ENCODE measurements at places on chromosomes 16 and 17.

DNA sequence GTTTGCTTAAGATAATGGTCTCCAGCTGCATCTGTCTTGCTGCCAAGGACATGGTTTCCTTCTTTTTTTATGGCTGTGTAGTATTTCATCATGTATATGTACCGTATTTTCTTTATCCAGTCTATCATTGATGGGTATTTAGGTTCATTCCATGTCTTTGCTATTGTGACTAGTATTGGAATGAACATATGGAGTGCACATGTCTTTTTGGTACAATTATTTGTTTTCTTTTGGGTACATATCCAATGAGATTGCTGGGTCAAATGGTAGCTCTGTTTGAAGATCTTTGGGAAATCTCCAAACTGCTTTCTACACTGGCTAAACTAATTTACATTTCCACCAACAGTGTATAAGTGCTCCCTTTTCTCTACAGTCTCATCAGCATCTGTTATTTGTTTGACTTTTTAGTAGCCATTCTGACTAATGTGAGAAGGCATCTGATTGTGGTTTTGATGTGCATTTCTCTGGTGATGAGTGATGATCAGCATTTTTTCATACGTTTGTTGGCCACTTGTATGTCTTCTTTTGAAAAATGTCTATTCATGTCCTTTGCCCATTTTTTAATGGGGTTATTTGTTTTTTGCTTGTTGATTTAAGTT, 66.2 kb downstream of the TNFRSF13B start:
- DNase-seq = no peak

GRCh38 chr16:63684149-63685101, 1437.4 kb downstream of the CDH11 start:
- DNase-seq = no peak

DNA sequence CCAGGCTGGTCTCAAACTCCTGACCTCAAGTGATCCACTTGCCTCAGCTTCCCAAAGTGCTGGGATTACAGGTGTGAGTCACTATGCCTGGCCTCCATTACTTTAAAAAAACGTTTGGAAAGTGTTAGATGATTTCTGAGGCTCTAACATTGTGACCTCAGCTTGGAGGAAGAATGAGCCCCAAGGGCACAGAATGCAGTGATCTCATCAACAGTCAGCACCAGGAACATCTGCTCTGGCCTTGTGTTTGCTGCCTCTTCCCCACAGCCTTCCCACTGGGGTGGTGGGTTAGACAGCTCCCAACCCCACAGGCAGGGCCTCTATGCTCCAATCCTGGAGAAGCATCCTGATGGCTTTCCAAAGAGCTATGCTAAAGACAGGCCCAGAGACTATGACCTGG, 37.7 kb upstream of the SREBF1 start:
- DNase-seq = no peak

DNA sequence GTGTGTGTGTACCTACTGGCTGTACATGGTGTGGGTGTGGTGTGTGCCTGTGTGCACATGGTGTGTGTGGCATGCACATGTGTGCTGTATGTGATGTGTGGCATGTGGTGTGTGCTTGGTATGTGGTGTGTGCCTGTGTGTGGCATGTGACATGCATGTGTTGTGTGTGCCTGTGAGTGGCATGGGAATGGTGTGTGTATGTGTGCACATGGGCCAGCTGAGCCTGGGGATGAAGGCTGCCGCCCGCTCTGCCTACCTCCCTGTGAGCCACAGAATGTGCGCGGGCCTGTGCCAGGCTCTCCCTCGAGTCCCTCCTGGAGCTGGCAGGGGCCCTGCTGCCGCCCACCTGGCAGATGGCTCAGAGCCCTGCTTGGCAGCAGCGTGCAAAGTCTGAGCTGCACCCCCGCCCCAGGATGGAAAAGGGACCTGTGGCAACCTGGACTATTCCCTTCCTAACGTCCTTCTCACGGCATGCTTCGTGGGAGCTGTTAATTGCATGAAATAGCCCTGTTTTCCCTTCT, 9.3 kb downstream of the PRSS27 start:
- no peak for DNase-seq

GRCh38 chr17:81582341-81582740, 30.2 kb upstream of the FAAP100 start:
- DNase-seq = no peak

- DNase-seq = no peak
These were observed 31.4 kb downstream of the ASGR1 start for GRCh38 chr17:7147772-7148171.

DNA sequence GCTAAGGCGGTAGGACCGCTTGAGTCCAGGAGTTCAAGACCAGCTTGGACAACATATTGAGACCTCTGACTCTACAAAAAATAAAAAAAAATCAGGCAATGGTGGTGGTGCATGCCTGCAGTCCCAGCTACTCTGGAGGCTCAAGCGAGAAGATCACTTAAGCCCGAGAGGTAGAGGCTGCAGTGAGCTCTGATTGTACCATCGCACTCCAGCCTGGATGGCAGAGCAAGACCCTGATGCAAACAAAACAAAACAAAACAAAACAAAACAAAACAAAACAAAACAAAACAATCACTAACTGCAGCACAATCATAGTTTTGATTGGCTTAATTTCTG, 2.5 kb upstream of the BANP start:
- DNase-seq = no peak

- DNase-seq = no peak
These were observed 22.8 kb downstream of the TEX2 start for GRCh38 chr17:64240261-64240740.

- DNase-seq = no peak
These were observed 1.3 kb upstream of the TGFB1I1 start for GRCh38 chr16:31470615-31471014.

GRCh38 chr17:70006159-70006558, 68.9 kb upstream of the KCNJ16 start:
- no peak for DNase-seq

DNA sequence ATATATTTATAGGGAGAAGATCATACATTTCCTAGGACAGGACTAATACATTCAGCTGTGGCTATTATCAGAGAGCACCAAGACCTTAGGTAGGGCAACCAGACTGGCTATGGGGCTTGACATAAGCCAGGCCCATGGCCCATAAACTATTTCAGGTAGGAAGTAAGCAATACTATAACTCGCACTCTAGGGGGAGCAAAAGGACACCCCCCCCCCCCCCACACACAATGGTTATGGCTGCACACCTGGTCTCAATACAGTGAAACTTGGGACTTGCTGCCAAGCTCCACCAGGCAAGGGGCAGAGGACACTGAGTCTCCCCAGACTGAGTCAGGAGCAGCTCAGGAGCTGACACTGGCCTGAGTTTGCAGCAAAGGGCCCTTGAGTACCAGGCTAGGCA, 348.9 kb upstream of the ASIC2 start:
- DNase-seq = no peak

GRCh38 chr17:80927791-80928216, 63.8 kb upstream of the CHMP6 start:
- no peak for DNase-seq

DNA sequence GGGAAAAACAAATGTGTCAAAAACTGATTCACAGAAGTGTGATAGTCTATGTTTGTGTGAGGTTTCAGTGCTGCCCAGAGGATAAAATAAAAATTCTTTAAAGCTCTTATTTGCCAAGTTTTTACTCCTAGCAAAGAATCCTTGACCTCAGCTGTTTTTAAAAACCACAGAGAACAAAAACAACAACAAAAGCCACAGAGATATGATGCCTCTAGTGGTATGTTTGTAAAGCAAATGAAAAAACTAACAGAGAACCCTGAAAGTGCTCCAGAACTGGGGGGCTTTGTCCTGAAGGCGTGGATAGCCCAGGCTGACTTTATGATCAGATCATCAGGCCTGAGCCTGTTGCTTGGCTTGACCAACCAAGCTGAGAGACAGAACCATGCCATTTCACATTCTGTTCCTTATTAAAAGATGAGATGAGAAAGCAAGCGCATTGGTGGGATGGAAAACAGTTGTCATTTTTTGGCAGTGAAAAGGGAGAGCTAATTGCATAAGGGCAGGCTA, 411.0 kb downstream of the CPPED1 start:
- DNase-seq = no peak

GRCh38 chr17:80146121-80147034, 550 bp downstream of the EIF4A3 start:
- DNase-seq = no peak

DNA sequence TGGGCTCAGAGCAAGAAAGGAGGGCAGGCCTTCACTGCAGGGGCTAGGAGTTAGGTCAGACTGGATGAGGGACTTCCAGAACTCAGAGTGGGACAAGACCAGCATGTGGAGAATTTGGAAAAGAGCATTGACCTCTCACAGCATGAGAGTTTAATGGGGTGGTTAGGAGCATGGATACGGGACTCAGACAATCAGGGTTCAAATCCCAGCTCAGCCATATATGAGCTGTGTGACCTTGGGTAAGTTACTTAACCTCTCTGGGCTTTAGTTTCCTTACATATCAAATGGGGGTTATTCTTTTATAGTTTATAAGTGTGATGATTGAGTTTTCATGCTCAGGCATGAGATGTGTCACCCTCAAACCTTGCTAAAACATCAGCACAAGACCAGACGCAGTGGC, 37.4 kb upstream of the ALKBH5 start:
- DNase-seq = no peak

GRCh38 chr16:28038409-28038808, 25.1 kb downstream of the GSG1L start:
- no peak for DNase-seq

DNA sequence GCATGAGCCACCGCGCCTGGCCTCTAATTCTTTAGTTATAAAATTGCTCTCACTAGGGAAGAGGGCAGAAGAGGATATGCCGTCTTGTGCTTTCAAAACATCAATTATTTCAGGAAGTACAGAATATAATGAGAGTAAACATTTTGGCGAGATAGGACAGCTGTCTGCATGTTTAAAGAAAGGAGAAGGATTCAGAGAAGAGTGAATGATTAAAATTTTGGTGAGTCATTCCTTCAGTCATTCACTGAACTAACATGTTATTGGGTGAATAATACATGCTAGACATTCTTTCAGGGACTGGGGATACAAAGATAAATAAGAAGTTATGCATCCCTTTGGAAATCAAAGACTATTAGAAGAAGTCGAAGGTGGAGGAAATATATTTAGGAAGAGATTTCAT, 590.3 kb upstream of the GOT2 start:
- DNase-seq = no peak

GRCh38 chr17:63588797-63589196, 11.9 kb upstream of the TACO1 start:
- DNase-seq = no peak

GRCh38 chr16:23682181-23682580, 3.5 kb downstream of the PLK1 start:
- DNase-seq = no peak

- no peak for DNase-seq
These were observed 473.9 kb downstream of the XYLT1 start for GRCh38 chr16:16996827-16997226.

DNA sequence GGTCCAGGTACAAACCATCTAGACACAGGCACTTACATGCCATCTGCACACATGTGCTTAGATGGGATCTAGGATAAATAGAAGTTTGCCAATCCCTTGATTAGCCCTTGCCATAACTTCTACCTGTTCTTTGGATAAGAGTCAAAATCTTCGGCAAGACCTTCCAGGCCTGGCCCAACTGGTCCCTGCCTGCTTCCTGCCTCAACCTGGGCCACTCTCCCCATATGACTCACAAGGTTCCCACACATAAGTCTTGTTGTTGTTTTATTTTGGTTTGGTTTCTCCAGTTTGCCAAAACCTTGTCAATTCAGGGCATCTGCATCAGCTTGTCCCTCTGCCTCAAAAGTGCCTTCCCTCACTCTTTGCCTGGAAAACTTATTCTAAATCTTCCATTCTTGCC, 95.3 kb upstream of the XYLT1 start:
- DNase-seq = no peak

GRCh38 chr17:78230252-78230962, 1.0 kb upstream of the TMEM235 start:
- no peak for DNase-seq

DNA sequence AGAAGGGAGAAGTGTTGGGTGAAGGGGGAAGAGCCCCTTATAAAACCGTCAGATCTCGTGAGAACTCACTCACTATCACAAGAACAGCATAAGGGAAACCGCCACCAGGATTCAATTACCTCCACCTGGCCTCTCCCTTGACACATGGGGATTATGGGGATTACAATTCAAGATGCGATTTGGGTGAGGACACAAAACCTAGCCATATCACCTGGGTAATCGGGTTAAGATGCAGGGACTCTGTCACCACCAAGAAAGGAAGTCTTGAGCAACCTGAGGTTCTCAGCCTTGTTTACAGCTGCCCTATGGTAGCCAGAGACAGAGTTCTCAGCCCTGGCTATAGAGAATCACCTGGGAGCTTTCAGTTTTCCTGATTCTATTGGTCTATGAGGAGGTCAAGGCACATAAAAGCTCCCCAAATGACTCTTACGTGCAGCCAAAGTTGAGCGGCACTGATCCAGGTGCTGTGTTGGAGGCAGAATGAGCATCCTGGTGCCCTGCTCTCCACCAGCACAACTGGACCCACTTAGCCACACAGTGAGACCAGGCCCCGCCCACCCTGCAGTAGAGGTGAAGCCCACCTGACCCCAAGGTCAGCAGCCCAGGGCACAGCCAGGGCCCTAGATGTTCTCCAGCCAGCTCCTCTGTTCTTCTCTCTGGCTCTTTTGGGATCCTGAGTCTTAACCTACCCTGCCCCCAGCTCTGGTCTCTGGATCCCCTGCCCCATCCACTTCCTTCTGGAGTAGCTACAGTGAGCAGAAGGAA, 138.5 kb upstream of the CDH5 start:
- DNase-seq = no peak

DNA sequence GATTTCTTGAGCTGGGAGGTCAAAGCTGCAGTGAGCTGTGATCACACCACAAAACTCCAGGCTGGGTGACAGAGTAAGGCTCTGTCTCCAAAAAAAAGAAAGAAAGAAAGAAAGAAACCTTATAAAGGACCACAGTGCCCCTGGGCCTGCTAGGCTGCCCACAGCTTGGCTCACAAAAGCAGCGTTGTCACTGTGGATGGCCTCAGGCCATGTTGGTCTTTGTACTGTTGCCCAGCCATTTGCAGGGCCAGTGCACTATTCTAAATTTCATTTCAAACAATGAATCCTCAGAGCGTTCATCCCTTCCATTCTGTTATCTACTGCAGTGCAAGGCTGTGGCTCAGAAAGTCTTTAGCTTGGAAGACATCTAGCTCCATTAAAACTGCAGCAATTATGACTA, 208.4 kb downstream of the SLC39A11 start:
- no peak for DNase-seq

DNA sequence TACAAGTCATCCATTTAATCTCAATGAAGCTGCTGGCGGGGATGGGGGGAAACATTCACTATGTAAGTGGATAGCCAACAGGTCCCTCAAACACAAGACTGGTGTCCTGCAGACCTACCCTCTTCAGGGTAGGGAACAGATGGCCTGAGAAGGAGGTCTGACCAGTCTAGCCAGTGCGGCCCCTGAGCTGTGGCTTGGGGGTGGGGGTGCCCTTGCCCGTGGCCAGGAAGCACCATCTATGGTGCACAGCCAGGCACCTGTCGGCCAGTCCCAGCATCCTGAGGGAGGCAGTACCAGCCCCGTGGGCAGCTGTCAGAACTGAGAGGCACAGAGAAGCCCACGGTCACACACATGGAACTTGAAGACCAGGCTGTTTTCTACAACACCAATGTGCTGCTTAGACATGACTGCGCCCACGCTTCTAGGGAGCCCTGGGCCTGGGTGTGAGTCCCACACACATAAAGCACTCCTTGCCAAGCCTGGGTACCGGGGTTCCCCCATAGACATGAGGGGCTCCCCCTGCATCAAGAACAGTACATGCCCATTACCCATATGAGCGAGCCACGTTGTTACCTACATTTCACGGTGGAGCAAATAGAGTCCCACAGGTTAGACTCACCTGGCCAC, 40.9 kb downstream of the RMI2 start:
- DNase-seq = no peak
